ENCODE measurements at places on chromosomes 4 and X. TPM values are rescaled to one million over a fixed set of nuclear protein-coding genes. Genes with fewer than 3 reads are reported as not detected.

- DNase-seq, result no peak
- no peaks in the 10 kb centered on the region for H3K4me1 ChIP-seq
- no peak overlapping the region for H3K4me3 ChIP-seq
- H3K27ac ChIP-seq, result no peak overlapping the region
- no peaks in the 10 kb centered on the region for H3K27me3 ChIP-seq
- H3K36me3 ChIP-seq, result no peaks in the 10 kb centered on the region
Observed at GRCh38 chr4:186765673-186766546, 42.3 kb upstream of the FAT1 start.

DNA sequence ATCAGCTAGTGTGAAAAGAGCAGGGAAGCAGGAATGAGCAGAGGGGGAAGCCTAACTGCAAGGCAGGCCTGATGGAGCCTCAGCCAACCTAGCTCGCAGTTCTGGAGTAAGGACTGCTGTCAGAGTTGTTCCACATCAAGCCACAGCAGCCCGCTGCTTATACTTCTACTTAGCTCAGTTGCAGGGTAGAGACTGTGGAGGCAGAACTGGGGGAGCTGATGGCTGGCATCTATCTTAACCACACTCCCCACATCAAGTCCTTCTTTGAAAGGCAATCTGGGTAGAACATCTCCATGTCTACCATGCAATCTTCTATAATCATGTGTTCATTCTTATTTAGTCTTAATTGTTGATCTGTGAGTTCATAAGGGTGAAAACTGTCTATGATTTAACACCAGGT, 46.1 kb downstream of the DDX60 start:
- no peak overlapping the region for H3K4me3 ChIP-seq
- H3K27me3 ChIP-seq, result no peaks in the 10 kb centered on the region
- H3K36me3 ChIP-seq, result peaks cover 96% of the 10 kb centered on the region
- H3K4me1 ChIP-seq, result no peaks in the 10 kb centered on the region
- DNase-seq, result no peak

DNA sequence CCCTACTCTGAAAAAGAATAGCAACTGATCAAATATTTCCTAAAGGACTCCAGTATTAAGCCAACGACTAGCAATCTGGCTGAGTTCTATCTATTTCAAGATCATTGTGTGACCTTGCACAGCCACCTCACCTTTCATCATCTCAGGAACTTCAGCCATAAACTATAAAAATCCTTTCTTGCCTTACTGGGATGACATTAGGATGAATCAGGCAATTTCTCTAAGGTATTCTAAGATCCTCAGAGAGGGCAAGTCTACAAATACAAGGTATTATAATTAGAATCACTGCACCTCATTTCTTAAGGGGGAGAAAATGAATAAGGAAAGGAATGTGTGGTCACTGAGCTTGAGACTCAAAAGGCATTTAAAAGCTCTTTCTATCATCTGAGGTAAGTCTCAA, 152.6 kb downstream of the GRIA3 start:
- no peak overlapping the region for H3K4me3 ChIP-seq
- H3K36me3 ChIP-seq, result no peaks in the 10 kb centered on the region
- H3K4me1 ChIP-seq, result no peaks in the 10 kb centered on the region
- no peaks in the 10 kb centered on the region for H3K27me3 ChIP-seq

Gene UNC5C
- 0.23 TPM for polyA plus RNA-seq

DNA sequence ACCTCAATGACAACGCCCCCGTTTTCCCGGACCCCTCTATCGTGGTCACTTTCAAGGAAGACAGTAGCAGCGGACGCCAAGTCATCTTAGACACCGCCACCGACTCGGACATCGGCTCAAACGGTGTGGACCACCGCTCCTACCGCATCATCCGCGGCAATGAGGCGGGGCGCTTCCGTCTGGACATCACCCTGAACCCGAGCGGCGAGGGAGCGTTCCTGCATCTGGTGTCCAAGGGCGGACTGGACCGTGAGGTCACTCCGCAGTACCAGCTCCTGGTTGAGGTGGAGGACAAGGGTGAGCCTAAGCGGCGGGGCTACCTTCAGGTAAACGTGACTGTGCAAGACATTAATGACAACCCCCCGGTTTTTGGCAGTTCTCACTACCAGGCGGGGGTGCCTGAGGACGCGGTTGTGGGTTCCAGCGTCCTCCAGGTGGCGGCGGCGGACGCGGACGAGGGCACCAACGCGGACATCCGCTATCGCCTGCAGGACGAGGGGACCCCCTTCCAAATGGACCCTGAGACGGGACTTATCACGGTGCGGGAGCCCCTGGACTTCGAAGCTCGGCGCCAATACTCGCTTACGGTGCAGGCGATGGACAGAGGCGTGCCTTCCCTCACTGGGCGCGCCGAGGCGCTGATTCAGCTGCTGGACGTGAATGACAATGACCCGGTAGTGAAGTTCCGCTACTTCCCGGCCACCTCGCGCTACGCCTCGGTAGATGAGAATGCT, 2.2 kb downstream of the FAT4 start:
- H3K4me1 ChIP-seq, result peaks cover 38% of the 10 kb centered on the region
- peak overlapping the region; percentile 93 for H3K27ac ChIP-seq
- peaks cover 6% of the 10 kb centered on the region for H3K36me3 ChIP-seq
- peak overlapping the region; percentile 75 for H3K4me3 ChIP-seq
- H3K27me3 ChIP-seq, result no peaks in the 10 kb centered on the region

- no peak overlapping the region for H3K4me3 ChIP-seq
- H3K4me1 ChIP-seq, result peaks cover 15% of the 10 kb centered on the region
- DNase-seq, result no peak
- H3K27me3 ChIP-seq, result peaks cover 3% of the 10 kb centered on the region
Observed at GRCh38 chr4:7632971-7633370, 198.2 kb upstream of the PSAPL1 start.

- no peak overlapping the region for H3K4me3 ChIP-seq
- H3K27ac ChIP-seq, result no peak overlapping the region
- no peaks in the 10 kb centered on the region for H3K27me3 ChIP-seq
- no peak for DNase-seq
Observed at GRCh38 chrX:119624951-119625668, 18.9 kb upstream of the NKRF start.

DNA sequence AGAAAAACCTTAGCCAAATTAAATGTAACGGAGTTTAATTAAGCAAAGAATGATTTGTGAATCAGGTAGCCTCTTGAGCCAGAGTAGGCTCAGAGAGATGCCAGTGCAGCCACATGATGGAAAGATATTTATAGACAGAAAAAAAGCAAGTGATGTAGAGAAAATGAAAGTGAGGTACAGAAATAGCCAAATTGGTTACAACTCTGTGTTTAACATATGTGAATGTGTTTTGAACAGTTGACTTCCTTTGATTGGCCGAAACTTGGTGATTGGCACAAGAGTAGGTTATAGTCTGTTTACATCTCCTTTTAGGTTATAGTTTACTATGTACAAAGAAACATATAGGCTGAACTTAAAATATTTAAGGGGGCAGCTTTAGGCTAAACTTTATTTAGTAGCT, 459.9 kb upstream of the BOD1L1 start:
- H3K4me1 ChIP-seq, result no peaks in the 10 kb centered on the region
- DNase-seq, result no peak
- H3K27ac ChIP-seq, result no peak overlapping the region
- no peaks in the 10 kb centered on the region for H3K36me3 ChIP-seq

DNA sequence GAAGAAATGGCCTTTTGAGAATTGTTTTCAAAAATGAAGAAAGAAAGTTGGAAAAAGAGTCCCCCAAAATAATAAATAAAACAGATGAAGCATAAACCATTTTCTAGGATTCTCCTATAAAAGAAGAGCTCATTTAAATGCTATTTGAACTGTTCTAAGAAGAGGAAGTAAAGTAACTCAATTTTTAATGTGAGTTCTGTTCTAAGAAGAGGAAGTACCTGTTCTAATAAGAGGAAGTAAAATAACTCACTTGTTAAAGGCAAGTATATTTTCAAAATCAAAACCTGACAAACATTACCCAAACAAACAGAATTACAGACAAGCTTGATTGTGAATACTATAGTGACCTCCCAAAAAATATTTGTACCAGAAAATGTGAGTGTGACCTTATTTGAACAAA, 1326.3 kb downstream of the C4orf33 start:
- no peaks in the 10 kb centered on the region for H3K4me1 ChIP-seq
- no peaks in the 10 kb centered on the region for H3K36me3 ChIP-seq
- H3K27ac ChIP-seq, result no peak overlapping the region
- no peaks in the 10 kb centered on the region for H3K27me3 ChIP-seq
- DNase-seq, result no peak
- H3K4me3 ChIP-seq, result no peak overlapping the region

Data from heart left ventricle (tissue), 16 donors.